ENCODE measurements at places on chromosomes 3 and 15.

DNA sequence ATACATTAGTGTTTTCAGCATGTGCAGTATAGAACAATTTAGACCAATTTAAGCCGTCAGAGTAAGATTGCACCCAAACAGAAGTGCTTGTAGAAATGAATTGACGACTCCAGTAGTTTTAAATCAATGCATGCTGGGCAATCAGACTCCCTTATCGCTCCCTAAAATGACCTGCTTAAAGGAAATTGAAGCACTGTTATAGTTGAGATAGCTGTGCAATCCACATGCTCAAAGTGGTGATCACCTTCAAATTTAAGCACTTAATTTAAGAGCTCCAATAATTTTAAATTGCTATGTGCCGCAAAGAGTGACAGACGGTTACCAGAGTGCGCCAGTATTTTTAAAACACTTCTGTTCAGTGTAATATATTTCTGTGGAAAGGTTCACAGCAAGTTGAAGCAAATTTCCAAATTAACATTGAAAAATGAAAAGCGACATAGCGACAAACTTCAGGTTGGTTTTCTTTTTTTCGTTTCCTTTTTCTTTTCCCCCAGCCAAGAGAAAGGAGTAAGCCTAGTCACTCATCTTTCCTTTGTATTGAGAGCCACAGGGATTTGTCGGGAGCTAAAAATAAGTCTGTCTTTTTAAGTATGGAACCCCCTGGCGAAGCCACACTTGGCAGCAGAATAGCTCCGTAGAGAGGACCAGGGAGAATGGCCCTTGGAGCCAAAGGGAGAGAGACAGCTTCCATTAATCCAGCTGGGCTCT, 436.4 kb upstream of the RBMS3 start:
- DNase-seq = no peak

GRCh38 chr3:39065197-39065596, 13.4 kb downstream of the WDR48 start:
- no peak for DNase-seq

DNA sequence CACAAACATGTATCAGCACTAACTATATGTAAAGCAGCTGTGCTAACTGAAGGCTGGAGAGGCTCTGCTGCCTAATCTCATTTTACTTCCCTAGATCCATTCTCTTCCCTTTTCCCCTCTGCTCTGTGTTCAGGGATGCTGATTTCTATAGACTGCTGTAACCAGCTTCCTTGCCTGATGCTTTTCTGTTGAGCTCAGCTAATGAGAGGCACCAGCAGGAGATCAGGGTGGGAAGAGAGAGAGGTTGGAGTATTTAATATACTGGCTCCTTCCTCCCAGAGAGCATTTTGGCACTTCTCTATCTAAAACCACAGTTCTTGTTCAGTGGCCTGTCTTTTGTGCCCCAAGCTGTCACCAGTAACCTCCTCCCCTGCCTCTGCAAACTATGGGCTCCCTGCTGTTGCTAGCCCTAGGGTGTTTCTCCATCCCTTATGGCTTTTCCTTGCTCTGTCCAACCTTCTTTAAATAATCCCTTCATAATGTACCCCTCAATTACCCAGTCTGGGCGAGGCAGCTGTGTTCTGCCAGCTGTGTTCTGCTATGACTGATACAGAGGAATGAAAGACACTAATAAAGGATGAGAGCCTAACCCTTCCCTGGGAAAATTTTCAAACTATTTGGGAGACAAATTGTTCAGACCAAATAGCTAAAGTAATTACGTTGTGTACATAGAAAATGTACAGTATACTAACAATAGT, 69.5 kb downstream of the CADPS start:
- no peak for DNase-seq

DNA sequence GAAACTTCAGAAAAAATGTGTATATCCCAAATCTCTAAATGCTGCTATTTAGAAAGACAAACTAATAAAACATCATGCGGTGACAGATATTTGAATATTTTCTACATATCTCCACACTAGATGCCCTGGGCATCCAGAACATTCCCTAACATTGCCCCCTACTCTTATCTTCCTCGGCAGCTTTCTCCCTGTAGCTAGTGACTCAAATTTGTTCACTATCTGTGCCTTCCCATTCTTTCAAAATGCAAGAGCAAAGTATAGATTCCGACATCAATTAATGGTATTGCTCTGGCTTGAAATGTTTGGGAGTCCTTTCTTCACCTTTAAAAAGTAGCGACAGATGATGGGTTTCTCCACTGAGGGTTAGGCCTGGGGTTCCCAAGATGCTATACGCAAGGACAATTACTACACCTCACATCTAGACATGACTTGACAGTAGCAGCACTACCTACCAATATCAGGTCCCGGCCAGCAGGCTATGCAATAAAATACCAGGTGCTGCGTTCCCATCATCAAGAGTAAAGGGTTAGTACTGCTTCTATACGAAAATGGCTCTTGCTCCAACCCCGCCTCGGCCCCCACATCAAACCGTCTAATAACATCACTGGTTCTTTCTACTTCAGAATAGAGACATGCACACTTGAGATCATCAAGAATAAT, 631 bp downstream of the UBR1 start:
- no peak for DNase-seq

DNA sequence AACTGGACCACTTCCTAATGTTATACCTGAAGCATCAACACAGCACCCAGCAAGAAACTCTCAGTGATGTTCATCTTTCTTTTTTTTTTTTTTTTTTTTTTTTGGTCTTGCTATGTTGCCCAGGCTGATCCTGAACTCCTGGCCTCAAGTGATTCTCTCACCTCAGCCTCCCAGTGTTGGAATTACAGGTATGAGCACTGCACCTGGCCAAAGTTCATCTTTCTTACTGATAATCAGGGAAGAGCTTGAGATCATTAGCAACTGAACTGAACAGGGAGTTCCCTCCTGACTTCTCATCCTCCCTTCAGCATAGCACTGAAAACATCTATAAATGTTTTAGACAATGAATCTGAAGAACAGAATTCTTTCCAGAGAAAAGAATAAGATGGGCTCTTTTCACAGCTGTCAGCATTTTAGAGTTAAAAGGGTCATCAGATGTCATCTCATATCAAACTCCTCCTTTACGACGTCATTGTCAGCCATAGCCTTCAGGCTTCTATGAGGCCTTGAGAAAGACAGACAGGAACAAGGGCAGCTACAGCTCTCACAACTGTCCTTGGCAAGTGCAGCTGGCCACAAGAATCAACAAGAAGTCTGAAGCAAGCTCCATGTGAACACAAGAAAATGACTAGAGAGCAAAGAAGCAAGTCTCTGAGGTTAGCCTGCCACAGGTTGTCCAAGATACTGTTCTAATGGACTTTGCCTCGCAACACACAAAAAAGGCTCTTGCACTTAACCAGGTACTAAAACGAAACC, 33.8 kb downstream of the SCAP start:
- DNase-seq = no peak

GRCh38 chr15:64156652-64157331, 5.3 kb downstream of the SNX22 start:
- no peak for DNase-seq

- DNase-seq = no peak
Measured at GRCh38 chr3:172519740-172520139, 3.5 kb downstream of the TNFSF10 start.

- no peak for DNase-seq
Measured at GRCh38 chr3:164377466-164377865, 700.8 kb downstream of the SI start.

DNA sequence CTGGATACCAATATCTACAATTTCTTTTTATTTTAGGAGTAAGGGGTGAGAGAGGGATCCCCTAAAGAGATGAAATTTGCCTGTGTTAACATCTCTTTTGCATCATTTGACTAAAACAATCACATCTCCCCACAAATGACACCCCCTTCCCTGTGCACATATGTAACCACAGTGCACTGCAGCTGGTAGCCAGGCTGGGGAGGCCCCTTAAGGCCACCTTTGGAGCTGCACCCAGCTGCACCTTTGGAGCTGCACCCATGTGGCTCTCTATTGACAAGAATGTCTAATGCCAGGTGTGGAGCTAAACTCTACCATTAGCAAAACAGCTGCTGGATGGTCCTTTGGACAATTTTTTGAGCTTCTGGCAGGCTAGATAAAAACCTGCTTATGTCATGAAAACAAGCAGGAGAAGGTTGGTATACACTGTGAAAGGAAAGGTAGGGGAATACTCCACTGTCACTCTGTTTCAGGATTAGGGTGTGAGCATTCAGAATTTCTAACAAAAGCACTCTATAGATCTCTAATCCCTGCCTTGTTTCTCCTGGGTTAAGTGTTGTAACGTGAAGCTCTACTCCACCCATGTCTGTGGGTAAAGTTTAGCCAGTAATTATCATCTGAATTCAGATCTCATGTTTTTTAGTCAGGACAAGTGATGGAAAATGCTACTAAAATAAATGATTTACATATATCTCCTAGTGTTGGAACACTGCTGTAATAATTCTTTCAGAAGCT, 52.1 kb downstream of the TFG start:
- no peak for DNase-seq

Measured in amygdala (tissue), 56 donors.